ENCODE measurements at places on chromosomes 3 and 15. TPM values are rescaled to one million over a fixed set of nuclear protein-coding genes. Genes with fewer than 3 reads are reported as not detected.

GRCh38 chr3:158264894-158265293 lies 155.0 kb downstream of the RSRC1 start:
- DNase-seq = no peak

- no peak for DNase-seq
Measured at GRCh38 chr15:66102563-66103292, 150.8 kb downstream of the MEGF11 start.

- DNase-seq = no peak
Measured at GRCh38 chr3:132822266-132822665, 100.1 kb upstream of the NPHP3 start.

DNA sequence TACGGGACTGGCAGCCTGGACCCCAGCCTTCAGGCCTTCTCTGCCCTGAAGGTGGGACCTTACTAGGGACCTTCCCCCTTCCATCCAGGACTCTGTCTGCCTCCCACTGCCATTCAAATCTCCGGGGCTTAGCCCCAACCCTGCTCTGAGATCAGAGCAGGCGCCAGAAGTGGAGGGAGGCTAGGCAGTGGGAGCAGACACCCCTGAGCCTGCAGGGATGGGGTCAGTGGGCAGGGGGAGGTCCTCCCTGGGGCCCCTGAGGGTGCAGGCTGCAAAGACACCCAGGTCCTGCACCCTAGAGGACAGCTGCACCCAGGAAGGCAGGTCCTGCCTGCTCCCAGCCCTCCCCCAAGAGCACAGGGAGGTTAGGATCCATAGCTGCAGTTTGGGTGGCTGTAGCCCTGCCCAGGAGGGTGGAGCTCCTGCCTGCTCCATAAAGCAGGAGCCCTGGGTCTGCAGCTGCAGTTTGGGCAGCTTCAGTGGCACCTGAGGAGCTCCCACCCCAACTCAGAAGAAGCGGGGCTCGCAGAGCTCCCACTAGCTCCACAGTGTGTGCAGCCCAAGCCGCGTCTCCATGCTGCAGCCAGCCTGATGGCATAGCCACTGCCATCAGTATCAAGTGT lies 8.1 kb upstream of the POC1A start:
- DNase-seq = no peak

The ADCY5 gene
- polyA plus RNA-seq = 0.24 TPM

The CORO2B gene
- polyA plus RNA-seq = 16.1 TPM

The FBXW12 gene
- polyA plus RNA-seq = not detected
